Glomerular endothelial cell (primary cell): ENCODE measurements at places on chromosomes 16 and 17. TPM values are rescaled to one million over a fixed set of nuclear protein-coding genes. Genes with fewer than 3 reads are reported as not detected.
A peak's percentile ranks its signal among the peaks of the same experiment; 100 is the strongest.

Gene IL21R
- 0.44 and 0.47 TPM in 2 replicates for total RNA-seq

Gene FOXL1
- 3.3 and 10.3 TPM in 2 replicates for total RNA-seq

GRCh38 chr16:66580605-66581209 lies 1.4 kb downstream of the CMTM2 start:
- no peak for DNase-seq

DNA sequence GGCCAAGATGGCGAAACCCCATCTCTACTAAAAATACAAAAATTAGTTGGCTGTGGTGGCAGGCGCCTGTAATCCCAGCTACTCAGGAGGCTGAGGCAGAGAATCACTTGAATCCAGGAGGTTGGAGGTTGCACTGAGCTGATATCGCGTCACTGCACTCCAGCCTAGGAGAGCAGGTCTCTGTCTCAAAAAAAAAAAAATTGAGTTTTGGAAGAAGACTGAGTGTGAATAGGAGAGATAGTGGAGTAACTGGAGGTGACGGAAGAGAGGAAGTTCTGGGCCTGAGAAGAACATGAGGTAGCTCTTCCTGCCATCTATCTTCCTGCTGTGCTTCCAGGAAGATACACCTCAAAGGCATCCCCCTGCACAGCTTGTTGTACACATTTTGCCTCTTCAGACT lies 11.4 kb downstream of the HOXB1 start:
- DNase-seq: no peak

DNA sequence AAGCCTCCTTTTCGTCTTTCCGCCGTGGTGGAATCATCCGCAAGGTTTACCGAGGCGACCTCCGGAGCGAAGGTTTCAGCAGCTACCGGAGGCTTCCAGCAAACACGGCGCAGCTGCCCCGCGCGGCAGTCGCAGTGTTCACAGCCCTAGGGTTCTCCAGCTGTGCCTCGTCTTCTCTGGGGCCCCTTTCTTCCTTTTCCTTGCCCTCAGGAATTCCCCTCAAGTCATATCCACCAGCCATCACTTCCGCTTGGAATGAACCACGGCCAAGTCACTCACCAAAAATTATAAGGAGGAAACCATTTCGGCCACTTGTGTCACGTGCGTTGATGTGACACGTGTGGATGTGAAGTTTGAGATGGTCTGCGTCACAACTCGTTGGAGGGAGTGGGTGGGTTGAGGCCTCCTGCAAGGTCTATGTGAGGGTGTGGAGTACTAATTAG lies 636 bp upstream of the ERN1 start:
- DNase-seq: no peak

Gene CD79B
- 0.70 and 3.2 TPM in 2 replicates for total RNA-seq

GRCh38 chr17:55266051-55266957 lies 1.5 kb downstream of the HLF start:
- DNase-seq: no peak

Gene ZDHHC1
- 18.3 and 23.7 TPM in 2 replicates for total RNA-seq

DNA sequence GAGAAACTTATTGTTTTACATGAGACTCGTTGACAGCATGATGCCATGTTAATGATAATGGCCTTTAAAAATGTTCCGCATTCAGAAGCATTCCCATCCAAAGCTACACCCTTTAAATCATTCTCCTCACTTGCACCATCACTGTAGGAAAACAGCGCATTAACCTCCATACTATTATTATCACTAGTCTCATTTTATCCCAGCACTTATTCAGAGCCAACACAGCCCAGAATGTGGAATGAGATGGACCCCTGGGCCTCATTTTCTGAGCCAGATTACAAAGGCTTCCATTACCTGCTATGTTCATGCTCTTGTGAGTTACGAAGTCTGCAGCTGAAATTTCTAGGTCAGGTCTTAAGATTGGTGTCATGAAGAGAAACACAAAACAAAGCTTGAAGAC lies 159.4 kb downstream of the HS3ST3A1 start:
- DNase-seq: no peak

GRCh38 chr16:88737298-88738150 lies 31.2 kb downstream of the CTU2 start:
- DNase-seq: peak; percentile 5

Gene RFWD3
- 20.3 and 20.9 TPM in 2 replicates for total RNA-seq

DNA sequence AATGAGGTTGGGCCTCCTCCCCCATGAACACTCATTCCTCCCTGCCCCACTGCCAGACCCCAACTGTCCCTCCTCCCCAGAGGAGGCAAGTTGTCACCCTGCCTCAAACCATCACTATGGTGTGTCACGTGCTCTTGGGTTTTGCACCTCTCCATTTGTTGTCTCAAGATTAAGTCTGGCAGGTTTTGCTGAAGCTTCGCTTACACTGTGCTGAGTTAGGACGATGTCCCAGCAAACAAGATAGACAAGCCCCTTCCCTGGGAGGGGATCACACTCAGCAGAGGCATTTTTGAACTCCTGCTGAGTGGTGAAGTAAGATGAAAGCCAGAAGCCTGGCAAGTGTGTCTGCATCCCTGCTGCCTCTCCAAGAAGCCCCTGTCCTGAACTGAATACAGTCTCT lies 78.3 kb downstream of the CBLN1 start:
- DNase-seq: no peak

Gene PRR14
- 22.4 and 38.1 TPM in 2 replicates for total RNA-seq

GRCh38 chr17:35752471-35752870 lies 568 bp downstream of the GAS2L2 start:
- DNase-seq: no peak

Gene ABCC12
- not detected in 2 replicates for total RNA-seq

Gene KRTAP2-1
- not detected in 2 replicates for total RNA-seq

DNA sequence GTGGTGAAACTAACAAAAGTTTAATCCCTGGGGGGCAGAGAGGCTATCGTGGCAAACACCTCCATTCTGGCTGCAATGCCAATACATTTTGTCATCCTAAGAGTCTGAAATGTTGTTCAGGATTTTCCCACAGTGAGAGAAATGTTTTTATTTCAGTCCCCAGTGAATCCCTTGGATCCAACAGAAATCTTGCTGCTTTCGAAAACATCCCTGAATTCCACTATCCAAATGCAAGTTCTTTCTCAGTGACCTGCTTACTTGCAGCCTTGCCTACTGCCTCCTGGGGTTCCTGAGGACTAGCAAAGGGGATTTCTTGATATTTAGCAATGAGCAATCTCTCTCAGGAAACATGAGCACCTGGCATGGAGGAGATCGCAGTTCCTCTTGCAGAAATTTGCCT lies 202.1 kb upstream of the IRX3 start:
- DNase-seq: no peak

DNA sequence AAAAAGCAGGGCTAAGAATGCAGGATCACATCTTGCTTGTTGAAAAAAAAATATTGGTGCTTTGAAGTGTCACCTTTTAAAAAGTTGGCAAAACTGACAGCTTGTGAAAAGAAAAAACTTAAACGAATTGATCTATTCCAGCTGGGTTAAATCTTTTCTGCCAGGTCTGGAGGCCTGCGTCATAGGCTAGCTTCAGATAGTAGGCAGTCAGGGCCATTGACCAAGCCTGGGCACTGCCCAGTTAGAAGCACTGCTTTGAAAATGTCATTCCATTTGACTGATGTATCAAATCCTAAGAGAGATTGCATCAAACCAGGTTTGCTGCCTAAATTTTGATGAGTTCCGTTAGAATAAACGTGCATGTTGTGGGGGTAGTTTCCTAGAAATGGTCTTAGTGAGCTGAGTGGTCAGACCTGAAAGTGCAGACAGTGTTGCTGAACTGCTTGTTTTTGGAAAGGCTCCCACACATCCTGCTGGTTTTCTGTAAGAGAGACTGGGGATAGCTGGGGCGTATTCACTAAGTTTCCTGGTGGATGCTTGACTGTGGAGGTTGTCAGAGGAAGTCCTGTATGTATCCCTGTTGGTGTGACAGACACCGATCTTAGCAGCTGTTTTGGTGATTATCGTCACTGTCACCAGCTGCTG lies 38.8 kb downstream of the NUP88 start:
- DNase-seq: no peak

Gene KIF2B
- total RNA-seq: not detected in 2 replicates

Gene PROCA1
- 0.23 TPM in 1 of 2 replicates, not detected in the other for total RNA-seq

- DNase-seq: no peak
These were observed 455.6 kb downstream of the HS3ST3B1 start for GRCh38 chr17:14756479-14756878.

DNA sequence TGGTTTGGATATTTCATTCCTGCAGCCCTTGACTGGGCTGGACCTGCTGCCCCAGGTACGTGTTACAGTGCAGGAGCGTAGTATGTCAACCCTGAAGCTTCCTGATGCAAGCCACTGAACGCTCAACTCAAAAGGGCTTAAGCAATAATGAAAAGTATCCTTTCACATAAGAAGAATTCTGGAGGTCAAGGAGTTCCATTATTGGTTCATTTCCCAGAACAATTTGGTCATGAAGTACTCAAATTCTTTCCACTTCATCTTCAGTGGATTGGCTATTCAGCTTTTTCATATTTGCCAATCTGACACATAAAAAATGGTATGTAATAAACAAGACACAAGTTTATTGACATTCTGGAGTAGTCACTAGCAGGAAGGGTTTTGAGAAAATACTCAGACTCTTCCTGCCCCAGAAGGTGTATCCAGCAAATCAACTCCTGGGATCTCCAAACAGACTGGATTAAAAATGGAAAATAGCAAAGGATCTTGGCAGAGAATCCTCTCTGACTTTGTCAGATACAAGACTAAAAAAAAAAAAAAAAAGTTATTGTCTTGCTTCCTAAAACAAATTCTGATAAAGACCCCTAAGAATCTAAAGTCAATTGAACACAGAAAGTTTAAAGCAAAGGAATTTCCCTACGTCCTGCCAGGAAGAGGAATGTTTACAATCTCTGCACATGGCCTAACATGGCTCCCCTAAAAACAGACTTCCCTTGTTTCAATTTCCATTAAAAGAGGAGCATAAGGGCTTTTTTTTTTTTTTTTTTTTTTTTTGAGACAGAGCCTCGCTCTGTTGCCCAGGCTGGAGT lies 37.5 kb upstream of the WSB1 start:
- no peak for DNase-seq

- DNase-seq: no peak
These were observed 16.5 kb upstream of the CLEC18C start for GRCh38 chr16:70157105-70157476.

Gene NLRP1
- 36.0 and 51.7 TPM in 2 replicates for total RNA-seq

Gene SEBOX
- not detected in 2 replicates for total RNA-seq

Gene IRX5
- total RNA-seq: 3.1 and 3.2 TPM in 2 replicates

GRCh38 chr16:27728691-27729090 lies 178.7 kb downstream of the KATNIP start:
- no peak for DNase-seq

GRCh38 chr16:9406038-9406712 lies 314.7 kb downstream of the HAPSTR1 start:
- no peak for DNase-seq

DNA sequence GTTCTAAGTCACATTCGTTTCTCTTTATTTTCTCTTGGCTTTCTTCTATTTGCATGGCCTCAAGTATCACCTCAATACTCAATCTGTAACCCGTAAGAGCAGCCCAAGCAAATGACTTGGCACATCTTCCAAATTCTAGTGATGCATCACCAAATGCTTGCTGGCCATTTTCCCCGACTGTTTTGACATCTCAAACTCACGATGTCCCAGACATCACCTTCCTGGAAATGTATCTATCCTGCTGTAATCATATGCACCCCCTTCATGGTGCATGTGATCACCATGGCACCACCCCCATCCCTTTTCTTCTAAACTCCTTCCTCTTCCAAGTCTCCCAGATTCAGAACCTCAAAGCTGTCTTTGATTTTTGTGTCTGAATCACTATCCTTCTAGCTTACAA lies 24.0 kb upstream of the ABCA5 start:
- DNase-seq: no peak

Gene METTL2A
- total RNA-seq: 14.4 and 16.2 TPM in 2 replicates

GRCh38 chr17:78257810-78258322 lies 26.4 kb downstream of the TMEM235 start:
- no peak for DNase-seq

GRCh38 chr17:38815576-38816193 lies 9.4 kb downstream of the CWC25 start:
- DNase-seq: no peak

DNA sequence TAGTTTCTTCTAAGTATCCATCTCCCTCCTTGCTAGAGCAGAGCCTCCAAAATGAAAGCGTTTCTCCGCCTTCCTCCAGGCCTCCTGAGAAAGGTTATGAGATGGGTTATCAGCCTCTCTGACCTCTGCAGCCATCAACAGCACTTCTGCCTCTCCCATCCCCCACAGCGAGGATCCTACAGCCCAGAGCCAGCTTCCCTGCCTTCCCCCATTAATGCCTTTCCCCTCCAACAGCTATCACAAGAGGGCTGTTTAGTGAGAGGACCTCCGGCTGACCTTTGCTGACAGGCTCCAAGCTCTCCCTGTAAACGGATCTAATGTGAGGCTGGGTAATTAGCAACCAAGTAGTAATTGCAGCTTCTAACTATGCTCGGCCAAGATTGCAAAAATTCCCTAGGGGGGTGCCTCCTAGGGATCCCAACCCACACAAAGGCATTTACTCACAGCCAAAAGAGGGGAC lies 55.8 kb downstream of the ZFHX3 start:
- no peak for DNase-seq

DNA sequence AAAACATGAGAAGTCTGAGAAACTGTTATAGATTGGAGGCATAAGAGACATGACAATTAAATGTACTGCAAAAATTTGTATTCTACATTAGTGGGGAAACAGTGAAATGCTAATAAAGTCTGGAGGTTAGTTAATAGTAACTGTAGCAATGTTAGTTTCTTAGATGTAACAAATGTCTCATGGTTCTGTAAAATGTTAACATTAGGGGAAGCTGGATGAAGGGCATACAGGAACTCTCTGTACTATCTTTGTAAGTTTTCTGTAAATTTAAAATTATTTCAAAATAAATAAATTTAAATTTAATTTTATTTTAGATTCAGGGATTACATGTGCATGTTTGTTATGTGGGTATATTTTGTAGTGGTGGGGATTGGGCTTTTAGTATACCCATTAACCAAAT lies 70.0 kb upstream of the IRX6 start:
- DNase-seq: no peak

GRCh38 chr17:78956254-78956653 lies 23.5 kb downstream of the LGALS3BP start:
- no peak for DNase-seq

Gene EVPLL
- not detected in 2 replicates for total RNA-seq

- no peak for DNase-seq
These were observed 485 bp upstream of the GDPD3 start for GRCh38 chr16:30113711-30114333.

GRCh38 chr17:57142925-57143324 lies 57.9 kb downstream of the AKAP1 start:
- DNase-seq: no peak

DNA sequence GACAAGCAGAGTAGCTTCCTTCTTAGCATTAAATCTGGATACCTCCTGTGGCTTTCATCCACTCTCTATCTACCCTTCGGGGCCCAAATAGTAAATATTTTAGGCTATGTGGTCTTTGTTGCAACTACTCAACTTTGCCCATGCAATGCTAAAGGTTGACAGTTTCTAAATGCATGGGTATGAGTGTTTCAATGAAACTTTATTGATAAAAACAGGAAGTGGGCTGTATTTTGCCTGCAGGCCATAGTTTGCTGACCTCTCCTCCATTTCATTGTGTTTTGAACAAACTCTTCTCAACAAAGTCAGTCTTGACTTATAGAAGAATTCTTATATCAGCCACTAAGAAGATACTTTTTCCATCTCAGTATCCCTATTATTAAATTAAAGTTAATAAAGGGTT lies 34.1 kb downstream of the ACSM2A start:
- DNase-seq: no peak

- DNase-seq: no peak
These were observed 47.3 kb downstream of the TBC1D16 start for GRCh38 chr17:79988185-79988971.
